ENCODE measurements at places on chromosomes 3 and 15. TPM values are rescaled to one million over a fixed set of nuclear protein-coding genes. Genes with fewer than 3 reads are reported as not detected.

DNA sequence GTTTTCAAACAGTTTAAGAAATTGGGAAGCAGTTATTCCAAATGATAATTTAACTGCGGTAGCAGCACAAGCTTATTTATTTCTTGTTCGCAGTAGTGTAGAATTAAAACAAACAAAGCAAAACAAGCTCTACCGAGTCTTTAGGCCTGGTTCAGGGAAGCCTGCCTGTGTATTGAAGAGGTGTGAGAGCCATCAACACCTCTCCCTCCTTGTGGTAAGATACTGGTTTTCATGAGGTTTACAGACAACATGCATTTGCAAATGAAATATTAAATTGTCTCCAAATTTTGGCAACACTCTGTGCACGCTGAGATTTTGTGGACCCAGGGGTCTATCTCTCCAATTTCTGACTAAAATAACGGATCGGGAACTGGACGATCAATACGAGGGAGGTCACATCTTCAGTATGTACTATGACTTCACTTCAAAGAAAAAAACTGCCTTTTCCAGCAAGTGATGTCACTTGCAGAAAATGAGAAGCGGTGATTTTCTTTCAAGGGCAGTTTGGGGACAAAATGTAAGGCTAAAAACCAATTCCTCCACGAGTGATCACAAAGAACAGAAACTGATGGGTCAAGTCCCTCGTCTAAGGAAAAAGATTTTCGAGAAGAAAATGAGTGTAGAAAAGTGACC, 721 bp downstream of the ATR start:
- DNase-seq: no peak

DNA sequence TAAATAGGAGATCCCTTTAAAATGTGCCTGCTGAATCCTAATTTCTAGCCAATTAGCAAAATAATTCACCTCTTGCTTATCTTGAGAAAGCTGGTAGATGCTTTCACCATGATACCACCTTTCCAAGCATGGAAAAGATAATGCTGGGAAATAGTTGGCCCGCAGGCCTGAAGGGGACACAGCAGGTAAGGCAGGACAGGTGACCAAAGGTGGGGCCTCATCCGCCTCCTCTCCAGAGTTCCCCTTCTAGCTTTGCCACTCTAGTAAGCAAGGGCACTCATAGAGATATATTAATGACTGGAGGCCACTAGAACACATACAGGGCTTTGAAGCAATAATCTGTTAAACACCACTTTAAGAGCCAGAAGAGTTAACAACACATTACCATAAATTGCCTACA, 45.5 kb downstream of the SATB1 start:
- no peak for DNase-seq

GRCh38 chr3:124982855-124983254, 48.3 kb upstream of the MUC13 start:
- DNase-seq: no peak

Gene B3GALNT1
- 14.7 TPM for total RNA-seq

GRCh38 chr3:56190771-56191305, 277.4 kb downstream of the ERC2 start:
- no peak for DNase-seq

Measured in upper lobe of left lung (tissue), 6 donors.